Upper lobe of right lung (tissue), 1 donor: ENCODE measurements at places on chromosomes 11 and 22.

GRCh38 chr11:70671083-70671482 is 272.8 kb downstream of the CTTN start:
- DNase-seq, result no peak

DNA sequence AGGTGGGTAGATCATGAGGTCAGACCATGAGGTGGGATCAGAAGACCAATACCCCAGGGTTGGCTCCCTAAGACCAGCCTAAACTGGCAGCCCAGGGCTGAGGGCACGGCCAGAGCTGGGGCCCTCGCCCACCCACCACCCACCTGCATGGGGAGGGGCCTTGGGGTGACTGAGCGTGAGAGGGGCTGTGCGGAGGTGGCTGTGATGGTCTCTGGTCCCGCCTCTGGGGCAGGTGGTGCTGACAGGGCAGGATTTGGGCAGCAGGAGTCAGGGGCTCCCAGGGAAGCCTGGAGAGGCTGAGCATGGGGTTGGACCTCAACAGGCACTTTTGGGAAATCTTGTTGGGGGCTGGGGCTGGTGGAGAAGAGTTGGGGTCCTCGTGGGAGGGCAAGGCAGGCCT is 39.8 kb upstream of the MUC5AC start:
- DNase-seq, result no peak

DNA sequence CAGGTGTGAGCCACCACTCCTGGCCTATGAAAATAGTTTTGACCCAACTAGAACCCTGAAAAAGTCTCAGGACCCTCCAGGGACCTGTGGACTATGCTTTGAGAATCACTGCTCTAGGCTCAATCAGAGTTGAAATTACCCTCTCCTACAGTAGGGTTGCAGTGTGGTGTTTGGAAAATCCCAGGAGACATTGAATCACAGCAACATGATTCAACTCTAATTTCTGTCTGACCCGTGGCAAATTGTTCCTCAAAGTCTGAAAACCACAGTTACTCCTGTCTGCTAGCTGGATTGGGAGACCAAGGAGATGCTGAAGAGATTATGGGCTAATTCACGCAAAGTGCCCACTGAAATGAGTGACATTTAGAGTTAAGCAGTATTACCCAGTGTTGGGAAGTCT is 5.4 kb upstream of the MTMR3 start:
- no peak for DNase-seq

DNA sequence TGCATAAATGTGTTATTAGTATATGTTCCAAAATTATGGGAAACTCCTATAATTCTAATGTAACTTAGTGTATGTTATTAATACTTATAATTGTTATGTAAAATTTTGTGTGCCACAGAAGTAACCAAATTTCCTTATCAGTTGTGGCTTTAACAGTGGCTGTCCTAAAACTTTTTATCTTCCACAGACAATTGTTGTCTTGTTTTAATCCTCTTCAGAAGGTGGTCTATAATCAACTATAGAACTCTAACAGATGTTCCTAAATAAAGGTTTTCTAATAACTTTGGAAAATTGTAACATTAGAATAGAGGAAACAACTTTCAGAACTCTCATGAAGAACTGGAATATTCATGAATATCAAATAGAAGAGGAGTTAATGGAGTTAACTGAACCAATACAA is 44.4 kb upstream of the DBX1 start:
- DNase-seq, result no peak

DNA sequence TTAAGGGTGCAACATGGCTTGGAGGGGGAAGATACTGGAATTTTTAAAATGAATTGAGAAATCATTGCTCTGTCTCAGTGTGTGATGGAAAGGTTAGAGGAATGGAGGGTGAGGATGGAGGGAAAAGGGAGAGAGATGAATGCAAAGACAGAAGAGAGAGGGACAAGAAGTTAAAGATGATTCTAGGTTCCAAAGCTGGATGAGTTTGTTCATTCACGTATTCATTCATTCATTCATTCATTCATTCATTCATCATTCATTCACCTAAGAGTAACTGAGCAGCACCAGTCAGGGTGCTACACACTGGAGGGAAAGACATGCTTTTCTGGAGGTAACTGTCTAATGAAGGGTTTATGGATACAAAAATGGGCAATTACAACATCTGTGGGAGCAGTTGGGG is 209.2 kb downstream of the GRIK4 start:
- DNase-seq, result no peak

DNA sequence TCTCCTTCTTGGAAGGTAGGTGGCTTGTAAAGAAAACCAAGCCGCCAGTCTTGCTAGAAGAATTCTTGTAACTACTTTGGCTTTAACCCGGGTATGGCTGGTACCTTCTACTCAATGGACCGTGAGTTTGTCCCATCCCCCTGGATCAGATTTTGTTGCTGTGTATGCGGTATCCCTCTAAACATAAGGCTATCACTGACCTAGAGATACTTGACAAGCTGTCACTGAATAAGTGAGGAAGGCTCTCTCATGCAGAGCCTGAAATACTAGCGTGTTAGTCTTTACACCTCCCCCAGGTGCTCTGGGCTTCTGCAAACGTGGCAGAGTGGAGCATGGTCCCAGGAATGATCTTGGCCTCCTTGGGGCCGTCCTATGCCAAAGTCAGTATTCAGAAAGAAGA is 34.5 kb downstream of the GLB1L2 start:
- DNase-seq, result no peak

- no peak for DNase-seq
Measured at GRCh38 chr11:103904324-103904667, 132.1 kb upstream of the DDI1 start.

GRCh38 chr11:83051760-83052671 is 19.7 kb downstream of the RAB30 start:
- no peak for DNase-seq

GRCh38 chr11:87892291-87892690 is 283.0 kb downstream of the RAB38 start:
- no peak for DNase-seq

DNA sequence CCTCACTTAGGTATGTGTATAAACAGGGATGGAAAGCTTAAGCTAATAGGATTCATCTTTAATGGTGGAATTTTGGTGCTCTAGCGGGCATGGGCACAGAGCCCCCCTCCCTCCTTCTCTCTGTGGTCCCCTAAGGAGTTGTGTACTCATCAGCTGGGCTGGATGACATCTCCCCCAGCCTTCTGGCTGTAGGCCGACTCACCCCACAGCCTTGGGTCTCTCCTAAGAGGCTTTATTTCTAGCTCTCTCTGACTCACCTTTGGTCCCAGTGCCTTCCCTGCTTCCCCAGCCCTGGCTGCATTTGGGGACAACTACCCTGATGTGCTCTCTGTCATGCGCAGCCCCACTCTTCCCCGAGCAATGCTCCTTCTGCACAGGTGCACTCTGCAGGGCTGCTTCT is 26.9 kb downstream of the SLC6A5 start:
- no peak for DNase-seq

- DNase-seq, result no peak
Measured at GRCh38 chr11:114395736-114396135, 4.6 kb downstream of the C11orf71 start.

GRCh38 chr22:26461188-26461810 is 22.3 kb downstream of the HPS4 start:
- DNase-seq, result no peak

DNA sequence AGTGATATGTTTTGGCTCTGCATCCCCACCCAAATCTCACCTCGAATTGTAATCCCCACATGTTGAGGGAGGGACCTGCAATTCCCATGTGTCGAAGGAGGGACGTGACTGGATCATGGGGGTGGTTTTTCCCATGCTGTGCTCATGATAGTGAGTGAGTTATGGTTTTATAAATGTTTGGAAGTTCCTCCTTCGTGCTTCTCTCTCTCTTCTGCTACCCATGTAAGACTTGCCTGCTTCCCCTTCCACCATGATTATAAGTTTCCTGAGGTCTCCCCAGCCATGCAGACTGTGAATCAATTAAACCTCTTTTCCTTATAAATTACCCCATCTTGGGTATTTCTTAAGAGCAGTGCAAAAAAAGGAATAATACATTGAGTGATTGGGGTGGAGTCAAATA is 7.3 kb upstream of the CEP295 start:
- no peak for DNase-seq

- DNase-seq, result peak; percentile 74
Measured at GRCh38 chr11:62402226-62402959, 16.4 kb upstream of the SCGB1A1 start.

DNA sequence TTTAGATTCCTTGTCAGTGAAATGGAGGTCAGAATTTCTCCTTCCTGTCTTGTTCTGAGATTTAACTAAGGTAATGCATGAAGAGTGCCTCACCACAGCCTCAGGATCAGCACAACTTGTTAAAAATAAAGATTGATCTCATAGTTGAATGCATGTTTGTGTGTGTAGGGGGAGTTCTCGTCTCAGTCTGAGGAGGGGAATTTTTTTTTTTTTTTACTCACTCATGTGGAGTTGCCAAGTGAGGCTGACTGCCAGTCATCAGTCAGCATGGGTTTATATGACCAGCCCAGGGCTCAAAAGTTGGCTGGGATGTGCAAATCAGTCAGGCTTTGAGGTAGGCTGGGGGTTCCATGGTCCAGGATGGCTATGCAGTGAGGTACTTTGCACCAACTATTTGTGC is 113.2 kb downstream of the FANCF start:
- no peak for DNase-seq

- peak; percentile 52 for DNase-seq
Measured at GRCh38 chr11:66691311-66691980, 13.8 kb upstream of the RBM4B start.
